ENCODE measurements at places on chromosomes 6 and 20. TPM values are rescaled to one million over a fixed set of nuclear protein-coding genes. Genes with fewer than 3 reads are reported as not detected.

- no peak for DNase-seq
Measured at GRCh38 chr20:59333951-59334350, 33.5 kb downstream of the EDN3 start.

GRCh38 chr6:129312880-129313279, 397.1 kb downstream of the ARHGAP18 start:
- DNase-seq = no peak

DNA sequence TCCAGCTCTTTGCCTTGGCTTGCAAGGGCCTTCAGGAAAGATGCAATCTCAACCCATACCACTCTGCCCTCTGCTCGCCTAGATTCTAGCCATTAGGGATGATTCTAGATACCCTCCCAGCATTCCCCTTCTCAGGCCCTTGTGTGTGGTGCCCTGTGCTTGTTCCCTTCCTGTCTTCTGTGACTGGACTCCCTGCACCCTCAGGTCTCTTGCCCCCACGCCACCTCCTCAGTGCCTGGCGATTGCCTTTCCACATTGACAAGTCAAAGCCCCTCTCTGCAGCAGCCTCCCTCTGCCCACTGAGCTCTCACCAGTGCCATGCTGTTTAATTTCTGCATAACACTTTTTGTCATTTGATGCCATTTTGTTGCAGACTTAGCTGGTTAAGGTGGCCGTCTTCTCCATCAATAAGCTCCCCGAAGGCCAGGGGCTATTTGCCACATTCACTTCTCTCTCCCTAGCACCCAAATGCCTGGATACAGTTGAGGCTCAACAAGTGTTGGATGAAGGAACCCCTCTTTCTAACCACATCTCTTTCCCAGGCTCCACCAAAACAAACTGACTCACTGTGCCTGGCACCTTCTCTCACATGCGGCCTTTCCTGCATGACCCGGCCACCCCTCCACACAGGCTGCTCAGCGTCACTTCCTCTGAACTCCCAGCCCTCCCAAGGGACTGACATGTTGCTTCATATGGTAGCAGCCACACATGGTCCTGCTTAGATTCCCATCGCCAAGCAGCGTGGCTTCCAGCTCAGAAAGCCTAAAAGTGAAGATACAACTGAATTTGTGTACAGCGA, 4.6 kb upstream of the TXNDC5 start:
- no peak for DNase-seq

DNA sequence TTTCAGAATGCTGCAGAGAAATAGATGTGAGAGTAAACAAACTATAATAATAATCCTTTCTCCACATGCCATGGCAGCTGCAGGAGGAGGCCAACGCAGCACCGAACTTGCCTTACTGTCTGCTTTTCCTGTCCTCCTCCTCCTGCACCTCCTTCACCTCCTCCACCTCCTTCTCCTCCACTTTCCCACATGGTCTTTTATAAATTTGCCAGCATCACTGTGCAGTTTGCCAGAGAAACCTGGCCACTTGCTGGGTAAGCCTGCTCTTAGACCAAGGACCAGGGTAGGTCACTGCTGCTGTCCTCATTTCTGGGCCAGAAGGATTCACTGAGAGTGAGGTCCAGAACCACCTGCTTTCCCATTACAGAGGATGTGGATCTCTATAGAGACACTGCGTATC, 8.7 kb downstream of the SGK1 start:
- no peak for DNase-seq

DNA sequence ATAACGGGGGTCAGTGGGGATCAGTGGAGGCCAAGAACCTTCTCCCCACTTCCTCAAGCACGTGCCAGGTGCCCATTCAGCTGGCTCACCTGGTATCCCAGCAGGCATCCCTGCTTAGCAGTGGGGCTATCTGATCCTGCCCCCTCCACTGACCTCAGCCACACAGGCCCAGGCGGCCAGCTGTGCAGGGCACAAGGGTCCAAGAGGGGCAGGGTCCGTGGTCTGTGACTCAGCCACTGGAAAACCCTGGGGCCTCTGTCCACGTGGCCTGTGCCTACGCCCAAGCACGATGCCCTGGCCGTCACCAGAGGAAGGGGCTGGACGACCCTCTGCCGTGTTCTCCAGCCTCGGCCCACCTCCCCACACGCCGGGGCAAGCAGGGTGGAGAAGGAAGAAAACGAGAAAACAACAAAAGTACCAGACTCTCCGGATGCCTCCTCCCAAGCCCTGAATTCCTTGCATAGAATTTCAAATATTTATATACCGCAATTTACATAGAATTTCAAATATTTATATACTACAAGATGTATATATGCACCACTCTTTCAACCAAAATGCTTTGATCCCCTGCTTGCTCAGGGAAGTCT, 12.1 kb downstream of the PXDC1 start:
- no peak for DNase-seq

DNA sequence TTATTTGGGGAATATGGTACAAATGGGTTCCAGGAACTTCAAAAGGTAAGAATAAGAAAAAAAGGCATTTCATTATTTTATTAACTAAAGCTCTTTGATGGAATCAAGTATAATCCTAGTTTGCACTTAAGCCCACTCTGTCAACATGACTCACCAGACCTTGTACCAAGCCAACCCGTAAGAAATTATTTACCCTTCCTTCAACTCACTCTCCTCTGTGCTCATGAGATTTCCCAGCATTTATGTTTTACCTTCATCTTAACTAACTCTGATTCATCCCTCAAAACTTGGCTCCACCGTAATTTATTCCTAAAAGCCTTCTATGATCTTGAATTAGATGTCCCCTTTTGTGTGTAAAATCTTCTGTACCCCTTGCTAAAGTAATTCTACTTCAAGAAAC, 308.7 kb downstream of the PKHD1 start:
- DNase-seq = no peak

DNA sequence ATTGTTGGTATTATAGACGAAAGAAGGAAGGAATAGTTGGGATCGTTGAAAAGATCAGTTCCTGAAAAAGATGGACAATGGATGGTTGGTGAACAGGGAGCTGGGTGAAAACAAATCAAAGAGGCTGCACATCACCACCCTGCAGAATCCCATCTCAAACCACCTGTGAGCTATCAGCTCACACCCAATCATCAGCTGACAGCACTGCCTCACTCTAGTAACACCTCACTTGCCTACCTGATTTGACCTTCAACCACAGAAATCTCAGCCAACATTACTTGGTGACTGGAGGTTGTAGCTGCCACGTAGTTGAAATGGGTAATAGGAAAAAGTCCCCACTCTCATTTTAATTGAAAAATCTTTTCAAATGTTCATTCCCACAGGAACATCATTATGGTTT, 101.8 kb upstream of the DST start:
- DNase-seq = no peak

GRCh38 chr6:3321042-3321441, 62.3 kb downstream of the PSMG4 start:
- no peak for DNase-seq

GRCh38 chr6:36195471-36196112, 952 bp upstream of the BRPF3 start:
- no peak for DNase-seq

DNA sequence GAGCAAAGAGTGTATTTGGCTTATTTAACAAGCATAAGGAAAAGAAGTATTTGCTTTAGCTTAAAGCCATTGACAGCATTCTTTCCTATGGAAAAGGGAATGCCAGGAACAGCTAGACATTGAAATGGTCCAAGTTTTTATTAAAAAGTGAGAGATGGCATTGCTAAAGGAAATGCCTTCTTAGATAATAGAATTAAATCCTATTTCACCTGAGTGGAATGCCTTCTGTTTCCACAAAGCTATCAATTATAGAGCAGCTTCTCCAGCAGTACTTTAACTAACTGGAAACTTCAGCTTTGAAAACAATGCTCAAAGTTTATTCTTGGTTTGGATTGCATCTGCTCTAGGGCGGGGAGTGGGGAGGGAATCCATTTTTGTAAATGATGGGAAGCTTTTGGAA, 85.1 kb upstream of the CNKSR3 start:
- DNase-seq = no peak

DNA sequence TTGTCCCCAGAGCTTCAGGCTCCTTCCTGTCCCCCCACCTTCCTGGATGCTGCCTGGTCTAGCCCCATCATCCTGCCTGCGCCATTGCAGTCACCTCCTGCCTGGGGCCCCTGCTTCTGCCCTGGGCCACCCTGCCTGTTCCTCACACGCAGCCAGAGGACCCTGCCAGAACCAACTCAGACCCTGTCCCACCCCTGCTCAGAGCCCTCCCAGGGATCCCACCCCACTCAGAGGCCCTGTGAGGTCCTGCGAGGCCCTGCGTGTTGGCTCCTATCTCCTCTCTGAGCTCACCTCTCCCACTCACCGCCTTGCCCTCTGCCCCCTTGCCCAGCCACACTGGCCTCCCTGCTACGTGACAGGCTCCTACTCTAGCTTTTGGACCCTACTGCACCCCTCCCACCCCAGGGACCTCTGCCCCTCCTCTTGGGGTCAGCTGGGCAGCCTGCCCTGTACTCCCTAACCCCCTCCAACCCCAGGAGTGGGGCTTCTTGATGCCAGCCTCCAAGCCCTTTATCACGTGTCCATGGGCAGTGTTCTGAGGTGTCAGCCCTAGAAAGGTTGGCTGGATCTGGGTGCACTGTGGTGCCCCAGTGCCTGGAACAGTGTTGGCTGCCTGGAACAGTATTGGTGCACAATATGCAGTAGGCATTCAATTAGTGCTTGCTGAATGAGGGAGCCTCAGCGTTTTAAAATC, 68.3 kb downstream of the CEBPB start:
- no peak for DNase-seq

DNA sequence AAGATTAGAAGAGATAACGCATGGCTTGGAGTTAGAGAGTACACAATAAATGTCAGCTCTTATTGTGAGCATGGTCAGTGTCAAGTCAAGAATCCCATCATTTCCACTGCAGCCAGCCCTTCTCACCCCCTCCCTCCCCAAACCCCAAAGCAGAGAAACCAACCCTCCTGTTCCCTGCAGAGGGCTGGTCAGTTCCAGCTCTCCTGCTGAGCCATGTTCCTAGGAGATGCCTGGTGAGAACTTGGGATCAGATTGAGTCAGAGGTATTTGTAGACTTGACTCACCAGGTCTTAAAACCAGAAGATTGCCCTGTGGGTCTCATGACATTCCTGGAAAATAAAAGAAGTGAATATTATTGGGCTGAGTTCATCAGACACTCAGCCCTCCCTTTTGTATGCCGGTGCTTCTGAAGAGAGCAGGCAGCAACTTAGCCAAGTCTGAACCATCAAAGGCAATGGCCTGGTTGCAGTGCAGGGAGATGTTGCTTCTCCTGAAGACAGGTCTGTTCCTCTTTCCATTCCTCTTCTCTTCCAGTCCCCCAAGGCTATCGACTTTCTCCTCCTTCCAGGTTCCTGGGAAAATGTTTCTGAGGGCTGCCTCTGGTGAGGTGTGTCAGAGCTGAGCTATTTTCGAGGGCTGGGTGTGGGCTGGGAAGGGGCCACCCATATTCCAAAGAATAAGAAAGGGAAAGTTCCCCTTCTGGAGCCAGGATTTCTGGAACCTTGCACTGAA, 278.2 kb upstream of the SUPT3H start:
- DNase-seq = no peak

- DNase-seq = no peak
Measured at GRCh38 chr20:31910071-31910803, 39.8 kb downstream of the TTLL9 start.

GRCh38 chr6:64227863-64228262, 592.3 kb downstream of the PHF3 start:
- DNase-seq = no peak

- DNase-seq = no peak
Measured at GRCh38 chr6:97462031-97462430, 179.0 kb upstream of the MMS22L start.

GRCh38 chr6:95847061-95847460, 168.7 kb upstream of the FUT9 start:
- no peak for DNase-seq

DNA sequence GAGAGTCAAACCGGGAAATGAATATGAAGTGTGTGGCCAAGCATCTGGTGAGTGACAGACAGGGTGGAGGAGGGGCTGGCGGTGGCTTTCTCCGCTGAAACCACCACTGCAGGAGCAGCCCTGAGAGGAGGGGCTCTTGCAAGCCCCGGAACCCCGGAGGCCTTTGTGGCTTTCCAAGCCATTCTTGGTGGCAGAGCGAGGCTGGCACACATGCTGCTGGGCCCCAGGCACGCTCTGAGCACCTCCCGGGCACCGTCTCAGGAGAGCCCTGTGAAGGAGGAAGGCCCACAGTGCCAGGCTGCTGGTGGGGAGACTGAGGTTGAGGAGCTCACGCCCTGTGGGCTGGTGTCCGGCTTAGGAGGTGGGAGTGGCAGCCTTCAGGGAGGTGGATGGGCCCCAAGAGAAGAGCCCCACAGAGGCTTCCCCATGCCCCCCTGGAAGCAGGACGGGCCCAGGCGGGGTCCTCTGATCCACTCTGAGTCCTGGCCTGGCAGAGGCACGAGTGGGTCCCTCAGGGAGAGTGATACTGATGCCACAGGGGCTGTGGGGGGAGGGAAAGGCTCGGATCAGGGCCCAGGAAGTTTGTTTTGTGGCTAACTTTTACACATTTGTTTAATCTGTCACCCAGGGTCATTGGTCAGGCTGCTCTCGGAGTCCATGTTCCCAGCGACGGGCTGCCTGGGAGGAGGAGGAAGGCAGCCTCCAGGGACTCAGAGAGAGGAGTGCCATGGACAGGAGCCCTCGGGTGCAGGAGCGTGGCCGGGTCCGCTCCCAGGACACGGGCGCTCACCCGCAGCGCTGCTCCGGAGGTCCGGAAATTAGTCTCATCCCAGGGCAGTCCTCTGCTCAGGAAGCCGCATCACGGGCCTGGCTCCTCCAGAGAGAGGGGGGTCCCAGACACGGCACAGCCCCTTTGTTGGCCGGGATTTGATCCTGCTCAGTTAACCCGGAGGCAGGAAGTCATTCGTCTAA, 170.7 kb downstream of the ERMARD start:
- DNase-seq = peak; percentile 68

DNA sequence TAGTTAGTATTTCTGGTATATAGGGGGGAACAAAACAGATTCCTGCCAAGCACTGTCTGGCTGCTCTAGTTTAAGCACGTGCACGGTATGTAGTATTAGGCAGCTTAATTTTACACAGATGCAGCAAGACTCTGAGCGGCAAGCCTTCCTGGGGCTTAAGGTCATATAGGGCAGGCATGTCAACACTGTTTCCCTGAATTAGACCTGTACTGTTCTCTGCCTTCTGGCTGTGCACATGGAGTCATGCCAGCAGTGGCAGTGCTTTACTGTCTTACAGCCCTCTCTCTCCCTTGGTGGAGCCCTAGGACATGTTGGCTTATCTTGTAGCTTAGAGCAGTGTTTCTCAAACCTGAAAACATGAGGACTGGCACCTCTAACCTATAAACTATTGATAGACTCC, 56.6 kb downstream of the PHF20 start:
- peak; percentile 49 for DNase-seq

Gene BCAS1
- total RNA-seq = not detected

Gene AGPAT4
- total RNA-seq = 0.70 TPM

Gene CLPSL2
- not detected for total RNA-seq

Gene SSTR4
- total RNA-seq = not detected

Gene CD109
- total RNA-seq = 8.0 TPM

Gene CDH22
- total RNA-seq = not detected

Gene PTK6
- total RNA-seq = 5.3 TPM

Gene DEF6
- total RNA-seq = 1.1 TPM

Gene RFX6
- total RNA-seq = not detected

Data from right lobe of liver (tissue), 6 donors.